Activated CD8-positive, alpha-beta memory T cell treated with anti-CD3 and anti-CD28 coated beads for 4 hours (primary cell): ENCODE measurements at places on chromosomes 5 and 9.

DNA sequence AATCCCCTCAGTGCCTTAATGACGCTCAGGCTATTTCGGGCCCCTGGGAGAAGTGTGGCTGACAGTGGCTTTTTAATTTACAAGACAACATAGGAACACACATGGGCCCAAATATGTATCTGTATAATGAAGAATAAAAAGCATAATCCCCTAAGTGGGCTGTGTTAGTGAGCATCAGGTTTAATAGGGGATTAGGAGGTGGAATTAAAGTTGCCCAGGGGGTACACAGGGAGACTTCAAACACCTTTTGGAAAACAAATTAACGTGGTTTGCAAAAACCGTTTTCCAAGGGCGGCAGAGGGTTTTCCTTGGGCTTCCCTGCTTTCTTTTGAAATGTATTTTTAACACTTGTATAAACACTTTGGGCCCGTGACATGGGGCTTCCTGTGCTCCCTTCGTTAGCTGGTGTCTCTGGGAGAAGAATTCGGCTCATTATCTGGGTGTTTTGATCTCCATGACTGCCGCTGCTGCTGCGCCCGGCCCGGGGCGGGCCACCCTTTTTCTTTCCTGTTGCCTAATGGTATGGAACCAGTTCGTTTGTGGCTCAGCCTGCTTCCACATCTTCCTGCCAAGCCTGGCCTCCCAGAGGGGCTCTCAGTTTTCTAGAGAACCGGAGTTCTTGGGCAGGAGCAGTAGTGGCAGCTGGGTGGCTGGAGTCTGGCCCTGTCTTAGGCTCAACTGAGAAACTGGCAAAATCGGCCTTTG lies 173.0 kb downstream of the MACROH2A1 start:
- DNase-seq, result no peak

GRCh38 chr5:39494107-39494510 lies 69.3 kb upstream of the DAB2 start:
- DNase-seq, result no peak

GRCh38 chr9:136051837-136052471 lies 43.1 kb downstream of the NACC2 start:
- DNase-seq, result no peak

DNA sequence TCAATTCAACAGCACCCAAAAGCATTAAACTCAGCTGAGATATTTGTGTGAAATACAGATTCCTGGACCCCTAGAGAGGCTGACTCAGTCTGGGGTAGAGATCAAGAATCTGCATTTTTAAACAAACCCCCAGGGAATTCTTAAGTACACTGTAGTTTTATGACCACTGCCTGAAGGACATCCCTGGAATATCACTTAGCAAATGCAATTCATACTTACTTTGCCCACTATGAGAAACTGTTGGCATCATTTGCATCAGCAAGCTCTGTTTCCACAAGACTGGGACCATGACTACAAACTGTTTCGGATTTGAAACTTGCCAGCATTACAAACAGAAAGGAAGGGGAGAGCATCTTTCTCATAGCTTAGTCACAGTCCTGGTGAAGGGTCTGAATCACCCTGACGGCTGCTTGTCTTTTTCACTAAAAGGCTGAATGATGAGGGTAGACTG lies 63.7 kb downstream of the MLLT3 start:
- no peak for DNase-seq

DNA sequence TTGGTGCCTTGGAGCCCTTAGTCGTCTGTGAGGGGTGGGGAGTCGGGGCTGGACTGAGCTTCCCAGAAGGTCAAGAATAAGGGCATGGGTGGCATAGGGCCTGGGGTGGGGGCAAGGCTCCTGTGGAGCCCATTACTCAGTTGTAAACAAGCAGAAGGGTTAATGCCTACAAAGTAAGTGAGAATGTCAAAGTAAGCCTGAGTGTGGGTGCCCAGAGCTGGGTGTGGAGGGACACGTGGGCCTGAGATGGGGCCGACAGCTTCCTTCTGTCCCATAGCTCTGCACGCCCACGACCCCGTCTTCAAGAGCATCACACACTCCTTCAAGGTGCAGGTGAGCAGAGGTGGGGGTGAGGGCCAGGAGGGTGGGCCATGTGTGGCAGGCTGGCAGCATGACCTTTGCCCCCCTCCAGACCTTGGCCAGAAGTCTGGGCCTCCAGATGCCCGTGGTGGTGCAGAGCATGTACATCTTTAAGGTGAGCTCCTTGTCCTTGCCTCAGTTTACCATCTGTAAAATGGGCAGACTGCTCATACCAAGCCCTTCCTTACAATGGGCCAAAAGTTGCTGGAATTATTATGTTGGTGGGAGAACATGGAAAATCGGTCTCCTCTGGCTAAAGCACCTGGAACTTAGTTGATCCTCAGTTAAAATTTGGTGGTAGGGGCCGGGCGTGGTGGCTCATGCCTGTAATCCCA lies 11.1 kb downstream of the DOLK start:
- DNase-seq, result no peak

- no peak for DNase-seq
Measured at GRCh38 chr9:109158651-109159050, 8.4 kb downstream of the FRRS1L start.

DNA sequence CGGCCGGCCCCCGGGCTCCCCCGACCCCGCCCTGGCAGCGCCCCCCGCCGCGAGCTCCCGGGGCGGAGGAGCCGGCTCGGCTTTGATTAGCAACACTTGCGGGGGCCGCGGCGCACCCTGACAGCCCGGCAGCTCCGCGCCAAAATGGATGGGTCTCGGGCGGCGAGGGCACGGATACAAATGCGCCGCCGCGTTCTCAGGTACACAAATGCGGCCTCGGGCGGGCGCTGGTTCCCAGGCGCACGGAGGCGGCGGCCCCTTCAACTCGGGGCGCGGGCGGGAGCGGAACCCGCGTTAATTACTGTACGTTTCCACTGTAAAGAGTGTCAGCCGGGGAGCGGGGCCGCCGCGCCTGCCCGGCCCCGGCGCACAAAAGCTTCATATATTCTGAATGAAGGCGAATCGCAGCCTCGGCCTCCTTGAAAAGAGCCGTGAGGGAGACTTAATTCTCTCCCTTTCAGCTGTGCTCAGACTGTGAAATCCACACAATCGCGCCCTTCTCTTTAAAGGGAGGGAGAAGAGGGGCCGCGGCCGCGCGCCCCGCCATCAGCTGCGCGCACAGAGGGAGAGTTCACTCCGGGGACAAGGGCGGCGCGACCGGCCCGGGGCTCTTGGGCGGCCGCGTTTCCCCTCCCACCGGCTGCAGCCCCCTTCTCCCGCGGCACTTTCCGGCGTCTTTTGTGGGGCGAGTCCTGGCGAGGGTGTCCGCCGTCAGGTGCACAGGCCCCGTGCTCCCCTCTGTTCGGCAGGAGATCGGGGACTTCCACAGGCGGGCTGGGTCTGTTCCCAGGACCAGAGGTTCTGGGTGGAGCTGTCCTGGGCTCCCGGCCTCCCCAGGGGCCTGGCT lies 27.0 kb downstream of the MSX2 start:
- DNase-seq, result no peak

- DNase-seq, result no peak
Measured at GRCh38 chr5:89241186-89241585, 358.2 kb upstream of the MEF2C start.
